Hair follicle dermal papilla cell (primary cell): ENCODE measurements at places on chromosomes 3 and 15. TPM values are rescaled to one million over a fixed set of nuclear protein-coding genes. Genes with fewer than 3 reads are reported as not detected.

The DUOXA2 gene
- total RNA-seq = not detected in 2 replicates

The CHRD gene
- total RNA-seq = 0.36 and 0.65 TPM in 2 replicates

The IGSF11 gene
- not detected in 2 replicates for total RNA-seq

The EIF5A2 gene
- total RNA-seq = 12.5 and 13.8 TPM in 2 replicates

The DPPA2 gene
- not detected in 2 replicates for total RNA-seq

The CRBN gene
- total RNA-seq = 42.1 and 55.8 TPM in 2 replicates

The EPHA3 gene
- 0.24 and 0.65 TPM in 2 replicates for total RNA-seq

The TMEM207 gene
- not detected in 2 replicates for total RNA-seq

The MAPKBP1 gene
- 40.0 and 44.9 TPM in 2 replicates for total RNA-seq

The EPHB3 gene
- 13.6 and 21.4 TPM in 2 replicates for total RNA-seq

The COL6A5 gene
- total RNA-seq = under 0.01 and 0.97 TPM in 2 replicates

The PAQR9 gene
- not detected in 2 replicates for total RNA-seq

The SERPINI1 gene
- total RNA-seq = 0.97 and 2.1 TPM in 2 replicates

The RRP9 gene
- total RNA-seq = 14.4 and 15.3 TPM in 2 replicates

The RTP3 gene
- total RNA-seq = not detected in 2 replicates

The CLDN18 gene
- under 0.01 TPM in 1 of 2 replicates, not detected in the other for total RNA-seq

The COLQ gene
- 0.61 and 0.81 TPM in 2 replicates for total RNA-seq

The PLCB2 gene
- total RNA-seq = 0.12 and 0.49 TPM in 2 replicates

The CA12 gene
- 46.1 and 72.9 TPM in 2 replicates for total RNA-seq

The MITF gene
- 12.5 and 13.8 TPM in 2 replicates for total RNA-seq

The SUCNR1 gene
- total RNA-seq = under 0.01 TPM in 1 of 2 replicates, not detected in the other

The SLC9C1 gene
- 1.3 TPM in 1 of 2 replicates, not detected in the other for total RNA-seq

The LRTM1 gene
- total RNA-seq = 0.49 TPM in 1 of 2 replicates, not detected in the other

The FSIP1 gene
- total RNA-seq = 8.3 and 15.4 TPM in 2 replicates

The ECE2 gene
- not detected in 2 replicates for total RNA-seq

The KBTBD12 gene
- total RNA-seq = not detected in 2 replicates

The HCLS1 gene
- 1.3 and 2.6 TPM in 2 replicates for total RNA-seq

The OR5H14 gene
- not detected in 2 replicates for total RNA-seq

The MESP2 gene
- total RNA-seq = 0.12 and 0.32 TPM in 2 replicates

The HESX1 gene
- 0.12 TPM in 1 of 2 replicates, not detected in the other for total RNA-seq

The TNNC1 gene
- 3.1 and 5.5 TPM in 2 replicates for total RNA-seq

The ZNF660 gene
- total RNA-seq = 1.7 and 3.9 TPM in 2 replicates

The AHSG gene
- not detected in 2 replicates for total RNA-seq

The MASP1 gene
- 115 and 204 TPM in 2 replicates for total RNA-seq

The LEKR1 gene
- total RNA-seq = 0.61 and 0.81 TPM in 2 replicates

The EOMES gene
- total RNA-seq = not detected in 2 replicates

The SERINC4 gene
- total RNA-seq = under 0.01 and 0.12 TPM in 2 replicates

The FOXB1 gene
- total RNA-seq = not detected in 2 replicates

The MAP4 gene
- total RNA-seq = 213 and 224 TPM in 2 replicates
